Right renal pelvis (tissue), 4 donors: ENCODE measurements at places on chromosomes 11 and 22. TPM values are rescaled to one million over a fixed set of nuclear protein-coding genes. Genes with fewer than 3 reads are reported as not detected.

Gene AP5B1
- polyA plus RNA-seq, result 9.5 TPM

DNA sequence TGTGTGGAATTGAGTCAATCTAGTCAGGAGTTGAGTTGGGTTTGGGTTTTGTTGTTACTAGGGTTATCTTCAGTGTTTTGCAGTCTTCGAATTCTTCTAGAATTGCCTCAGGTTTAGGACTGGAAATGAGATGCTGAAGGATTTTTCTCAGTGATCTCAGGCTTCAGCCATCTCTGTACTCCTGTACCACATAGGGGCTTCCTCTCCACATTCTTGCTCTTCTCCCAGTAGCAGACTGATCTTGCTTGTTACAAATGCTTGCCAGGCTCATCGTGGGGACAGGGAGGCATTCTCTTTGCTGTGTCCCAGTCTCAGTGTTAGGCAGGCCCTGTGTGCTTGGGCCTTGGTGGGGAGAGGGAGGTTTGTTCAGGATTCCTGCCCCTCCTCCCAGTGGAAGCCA lies 96.1 kb downstream of the LRRC32 start:
- no peak for DNase-seq

GRCh38 chr11:132844956-132845696 lies 687.2 kb downstream of the OPCML start:
- no peak for DNase-seq

- no peak for DNase-seq
Measured at GRCh38 chr11:111530091-111530490, 10.4 kb upstream of the LAYN start.

DNA sequence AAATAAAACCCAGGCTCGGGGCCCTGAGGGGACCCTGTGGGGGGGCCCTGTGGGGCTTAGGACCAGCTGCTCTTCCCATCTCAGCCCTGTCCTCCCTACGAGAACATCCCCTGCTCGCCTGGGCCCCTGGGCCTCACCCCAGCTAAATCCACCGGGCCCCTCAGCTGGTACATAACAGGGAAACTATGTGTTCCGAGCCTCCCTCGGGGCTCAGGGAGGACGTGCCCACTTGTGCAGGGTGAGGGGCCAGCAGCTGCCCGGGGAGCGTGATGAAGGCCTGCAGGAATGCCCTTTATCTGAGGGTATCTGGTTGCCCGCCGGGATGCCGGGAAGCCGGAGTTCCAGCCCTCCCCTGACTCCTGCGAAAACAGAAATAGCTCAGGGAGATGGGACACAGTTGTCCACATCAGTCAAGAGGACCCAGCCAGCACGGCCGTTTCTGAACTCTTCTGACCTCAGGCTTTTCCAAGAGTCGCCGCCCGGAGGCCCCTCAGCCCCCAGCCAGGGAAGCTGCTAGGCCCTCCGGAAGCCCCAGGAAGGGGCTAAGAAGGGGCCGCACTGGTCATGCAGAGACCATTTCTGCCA lies 20.6 kb downstream of the MRPL23 start:
- no peak for DNase-seq

GRCh38 chr11:97290464-97291041 lies 900.7 kb downstream of the JRKL start:
- DNase-seq, result peak; percentile 41
